Umbilical cord (tissue), 2 donors: ENCODE measurements at places on chromosomes 12 and 14.

GRCh38 chr12:105765053-105766014 lies 373.4 kb downstream of the NUAK1 start:
- no peak for DNase-seq

DNA sequence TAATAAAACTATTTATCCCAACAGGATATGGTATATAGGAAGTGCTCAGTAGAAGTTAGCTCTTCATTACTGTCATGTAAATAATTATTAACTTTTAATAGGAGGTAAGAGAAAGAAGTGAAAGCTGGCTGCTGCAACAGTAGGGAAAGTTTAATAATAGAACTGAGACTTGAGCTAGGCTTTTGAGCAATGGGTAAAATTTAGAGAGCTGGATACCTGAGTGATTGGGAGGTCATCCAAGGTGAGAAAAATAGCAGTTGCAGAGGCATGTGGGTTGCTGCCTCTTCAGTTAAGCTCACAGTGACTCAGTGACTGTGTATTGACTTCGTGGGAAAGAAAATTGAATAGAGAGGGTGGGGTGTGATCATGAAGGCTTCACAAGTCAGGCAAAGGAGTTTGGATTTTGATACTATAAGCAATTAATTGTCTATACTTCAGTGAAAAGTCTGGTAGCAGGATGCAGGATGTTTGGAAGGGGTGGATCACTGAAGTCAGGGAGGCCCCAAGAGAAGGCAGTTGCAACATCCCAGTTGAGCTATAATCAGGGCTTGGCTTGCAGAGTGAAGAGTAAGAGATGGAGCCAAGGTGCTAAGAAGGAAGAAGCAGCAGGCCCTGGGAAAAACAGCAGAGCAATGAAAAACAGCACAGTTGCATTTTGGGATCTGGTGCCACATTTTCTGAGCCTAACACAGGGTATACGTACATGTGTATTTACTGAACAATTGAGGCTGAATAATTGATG lies 172.0 kb upstream of the FRMD6 start:
- DNase-seq: peak; percentile 78

GRCh38 chr12:104505095-104505818 lies 48.5 kb downstream of the CHST11 start:
- DNase-seq: no peak

GRCh38 chr12:72622556-72622955 lies 350.4 kb downstream of the TRHDE start:
- no peak for DNase-seq

DNA sequence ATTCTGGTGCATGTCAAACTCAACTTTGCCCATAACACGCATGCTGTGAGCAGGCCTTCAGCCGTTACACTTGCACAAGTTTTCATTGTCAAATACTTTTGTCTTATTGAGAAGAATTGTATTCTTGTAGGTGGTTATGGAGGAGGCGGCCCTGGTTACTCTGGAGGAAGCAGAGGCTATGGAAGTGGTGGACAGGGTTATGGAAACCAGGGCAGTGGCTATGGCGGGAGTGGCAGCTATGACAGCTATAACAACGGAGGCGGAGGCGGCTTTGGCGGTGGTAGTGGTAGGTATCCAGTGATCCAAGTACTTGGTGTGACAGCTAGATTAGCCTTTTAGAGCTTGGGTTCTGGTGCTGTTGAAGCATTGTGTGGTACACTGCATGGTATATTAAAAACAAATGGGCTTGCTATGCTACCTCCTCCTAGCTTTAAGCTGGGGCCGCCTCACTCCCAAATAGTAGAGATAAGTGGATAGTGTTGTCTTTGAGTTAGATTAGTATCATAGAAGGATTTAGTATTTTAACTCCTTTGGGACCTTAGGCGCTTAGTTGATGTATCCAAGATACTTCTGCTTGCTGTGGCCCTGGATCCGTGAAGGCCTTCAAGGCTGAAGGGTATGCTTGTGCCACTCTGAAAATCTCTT lies 2.5 kb downstream of the HNRNPA1 start:
- no peak for DNase-seq

DNA sequence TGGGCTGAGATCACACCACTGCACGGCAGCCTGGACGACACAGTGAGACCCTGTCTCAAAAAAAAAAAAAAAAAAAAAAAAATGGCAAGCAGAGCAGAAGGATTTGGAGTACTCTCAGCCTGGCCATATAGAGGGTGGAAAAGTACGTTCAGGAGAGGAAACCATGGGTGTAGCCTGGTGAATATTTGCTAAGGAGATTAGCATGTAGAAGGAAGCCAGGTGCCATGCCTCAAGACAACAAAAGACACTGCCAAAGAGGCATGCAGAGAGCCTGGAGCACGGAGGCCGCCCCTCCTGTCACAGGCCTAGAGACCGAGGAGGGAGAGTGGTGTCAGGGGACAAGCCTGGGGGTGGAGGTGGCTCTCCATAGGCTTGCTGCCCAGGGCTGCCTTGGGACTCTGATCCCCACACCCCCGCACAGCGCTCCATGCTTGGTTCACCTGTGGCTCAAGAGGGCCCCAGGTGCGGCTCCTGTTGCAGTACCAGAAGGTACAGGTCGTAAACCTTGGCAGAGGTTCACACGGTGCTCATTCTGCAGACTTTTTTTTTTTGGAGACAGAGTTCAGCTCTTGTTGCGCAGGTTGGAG lies 27.9 kb upstream of the DEGS2 start:
- no peak for DNase-seq

DNA sequence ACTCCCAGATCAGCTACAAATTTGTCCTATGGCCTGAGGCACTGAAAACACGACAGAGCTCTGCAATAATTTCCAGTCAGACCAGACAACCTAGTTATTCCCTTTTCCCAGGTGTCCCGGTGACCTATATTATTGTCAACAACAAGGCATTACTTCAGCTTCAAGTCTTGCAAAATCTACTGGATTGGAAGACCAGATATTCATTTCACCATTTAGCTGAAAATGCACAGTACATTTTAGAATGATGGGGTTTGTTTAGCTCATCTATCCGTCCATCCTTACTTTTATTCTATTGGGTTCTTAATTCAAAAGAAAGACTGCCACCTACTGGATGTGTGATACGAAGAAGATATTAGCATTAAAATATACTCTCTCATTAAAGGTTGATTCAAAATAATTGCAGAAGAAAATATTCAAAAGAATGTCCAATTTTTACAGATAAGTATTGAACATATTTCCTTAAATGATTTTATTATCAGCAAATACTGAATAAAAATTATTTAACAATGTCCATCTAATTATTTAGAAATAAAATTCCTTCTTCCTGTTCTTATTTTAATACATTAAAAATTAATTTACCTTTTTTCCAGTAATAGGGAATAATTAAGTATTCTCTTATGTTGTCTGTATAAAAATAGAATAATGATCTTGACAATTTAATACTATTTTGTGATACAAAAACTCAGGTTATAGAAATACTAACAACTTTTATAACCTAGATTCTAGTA lies 244.9 kb upstream of the LRIG3 start:
- DNase-seq: peak; percentile 56

DNA sequence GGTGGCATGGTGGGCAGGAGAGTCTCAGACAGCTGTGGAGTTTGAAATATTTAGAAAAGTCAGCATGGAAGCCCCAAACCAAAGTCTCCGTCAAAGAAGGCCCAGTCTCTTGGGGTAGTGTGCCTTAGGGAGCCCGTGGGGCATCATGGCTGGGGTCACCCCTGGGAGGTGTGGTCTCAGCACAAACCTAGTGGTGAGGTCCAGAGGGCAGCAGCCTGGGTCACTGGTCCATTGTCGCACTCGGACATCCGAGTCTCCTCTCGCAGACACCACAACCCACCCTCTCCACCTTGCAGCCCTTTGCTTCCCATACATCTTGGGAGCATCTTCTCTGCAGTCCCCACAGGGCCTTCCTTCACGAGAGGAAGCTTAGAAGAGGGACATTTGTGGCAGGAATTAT lies 588.0 kb upstream of the TMEM132C start:
- no peak for DNase-seq

DNA sequence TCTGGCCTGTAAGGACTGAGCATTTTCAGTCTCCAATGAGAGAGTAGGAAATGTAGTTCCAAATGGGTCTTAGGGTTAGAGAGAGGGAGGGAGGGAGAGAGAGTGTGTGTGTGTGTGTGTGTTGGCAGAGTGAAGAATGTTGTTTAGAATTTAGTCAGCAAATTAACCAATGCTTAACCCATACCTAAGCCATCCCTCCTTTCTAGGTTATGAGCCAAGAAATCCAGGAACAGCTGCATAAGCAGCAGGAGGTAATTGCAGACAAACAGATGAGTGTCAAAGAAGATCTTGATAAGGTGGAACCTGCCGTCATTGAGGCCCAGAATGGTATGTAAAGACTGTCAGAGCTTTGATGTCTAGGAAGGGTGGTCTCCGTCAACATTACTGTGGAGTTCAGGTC lies 56.9 kb downstream of the HSP90AA1 start:
- no peak for DNase-seq

DNA sequence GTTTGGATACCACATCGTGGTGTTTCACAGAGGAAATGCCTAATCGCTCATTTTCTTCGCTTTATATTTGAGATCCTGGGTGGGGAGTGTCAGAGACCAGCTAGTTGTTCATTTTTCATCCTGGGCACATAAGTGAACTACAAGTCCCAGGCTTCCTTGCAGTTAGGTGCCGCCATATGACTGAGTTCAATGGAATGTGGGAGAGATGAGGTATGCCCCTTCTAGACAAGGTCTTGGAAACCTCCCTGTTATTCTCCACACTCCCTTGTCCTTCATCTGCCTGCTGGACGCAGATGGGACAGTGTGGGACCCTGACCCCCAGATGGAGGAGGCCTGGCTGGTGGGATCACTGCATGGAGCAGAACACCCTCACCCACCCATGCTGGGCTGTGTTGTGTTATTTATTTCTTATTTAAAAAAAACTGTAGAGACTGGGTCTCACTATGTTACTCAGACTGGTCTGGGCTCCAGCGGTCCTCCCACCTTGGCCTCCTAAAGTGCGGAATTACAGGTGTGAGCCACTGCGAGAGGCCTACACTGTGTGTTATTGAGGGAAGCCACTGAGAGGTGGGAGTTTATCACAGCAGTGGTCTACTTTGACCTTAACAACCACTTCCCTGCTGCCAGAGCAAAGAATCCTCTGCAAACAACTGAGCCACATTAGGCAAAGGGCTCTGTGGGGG lies 42.9 kb upstream of the VRK1 start:
- no peak for DNase-seq

DNA sequence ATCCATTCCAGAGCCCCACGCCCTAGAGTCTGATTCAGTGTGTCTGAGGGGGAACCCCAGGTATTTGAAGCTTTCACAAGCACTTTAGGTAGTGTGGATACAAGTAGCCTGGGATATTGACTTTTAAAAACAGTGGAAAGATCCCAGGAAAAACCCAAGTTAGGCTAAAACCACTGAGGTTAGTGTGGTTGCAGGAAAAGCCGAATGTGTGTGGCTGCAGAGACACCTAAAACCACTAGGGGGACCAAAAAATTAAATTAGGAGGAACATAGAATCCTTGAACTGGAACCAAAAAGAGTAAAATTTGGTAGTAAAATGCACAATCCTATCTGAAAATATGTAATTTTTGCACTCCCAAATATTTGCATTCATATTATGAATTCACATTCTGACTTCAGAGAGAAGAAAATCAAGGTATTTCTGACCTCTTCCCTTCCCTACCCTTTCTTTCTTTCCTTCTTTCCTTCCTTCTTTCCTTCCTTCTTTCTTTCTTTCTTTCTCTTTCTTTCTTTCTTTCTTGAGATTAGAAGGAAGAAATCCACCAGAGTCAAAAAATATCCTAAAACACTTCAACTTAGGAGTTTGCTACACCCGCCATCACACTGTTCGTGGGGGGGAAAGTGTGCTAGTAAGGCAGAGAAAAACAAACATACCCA lies 37.8 kb downstream of the SLCO1A2 start:
- DNase-seq: peak; percentile 9

- DNase-seq: no peak
Observed at GRCh38 chr12:124715121-124715990, 147.9 kb upstream of the NCOR2 start.

- no peak for DNase-seq
Observed at GRCh38 chr14:22210026-22210425, 379.0 kb downstream of the DAD1 start.

DNA sequence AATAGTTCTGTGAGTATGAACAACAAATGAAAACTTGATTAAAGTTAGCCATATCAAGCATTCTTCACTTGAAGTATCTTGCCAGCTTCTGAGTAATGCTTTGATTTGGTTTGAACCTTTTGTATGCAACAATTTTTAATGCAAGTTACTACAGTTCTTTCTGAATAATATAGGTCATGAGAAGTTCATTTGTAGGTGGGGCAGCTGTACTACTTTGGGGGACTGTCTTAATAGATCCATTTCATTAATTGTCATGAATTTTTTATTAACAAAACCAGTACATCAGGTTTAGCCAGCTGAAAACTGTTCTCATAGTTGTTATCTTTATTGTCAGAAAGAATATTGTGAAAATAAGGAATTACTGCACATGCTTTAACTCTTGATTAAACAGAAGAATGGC lies 142.7 kb downstream of the FOXA1 start:
- DNase-seq: peak; percentile 28

DNA sequence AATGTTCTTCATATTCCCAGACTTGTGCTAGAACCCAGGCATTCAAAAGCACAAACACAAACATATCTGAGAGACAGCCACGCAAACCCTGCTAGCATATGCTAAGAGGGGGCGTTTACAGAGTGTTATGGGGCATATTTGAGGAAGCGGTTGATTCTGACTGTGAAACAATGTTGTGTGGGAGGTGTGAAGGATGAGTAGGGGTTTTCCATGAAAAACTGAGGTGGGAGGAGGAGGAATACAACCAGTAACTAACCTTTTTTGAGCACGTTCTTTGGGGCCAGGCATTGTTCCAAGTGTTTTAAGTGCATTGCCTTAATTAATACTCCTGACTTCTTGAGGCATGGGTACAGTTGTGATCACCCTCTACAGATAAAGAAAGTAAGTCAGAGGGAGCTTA lies 499.5 kb downstream of the AACS start:
- DNase-seq: no peak

DNA sequence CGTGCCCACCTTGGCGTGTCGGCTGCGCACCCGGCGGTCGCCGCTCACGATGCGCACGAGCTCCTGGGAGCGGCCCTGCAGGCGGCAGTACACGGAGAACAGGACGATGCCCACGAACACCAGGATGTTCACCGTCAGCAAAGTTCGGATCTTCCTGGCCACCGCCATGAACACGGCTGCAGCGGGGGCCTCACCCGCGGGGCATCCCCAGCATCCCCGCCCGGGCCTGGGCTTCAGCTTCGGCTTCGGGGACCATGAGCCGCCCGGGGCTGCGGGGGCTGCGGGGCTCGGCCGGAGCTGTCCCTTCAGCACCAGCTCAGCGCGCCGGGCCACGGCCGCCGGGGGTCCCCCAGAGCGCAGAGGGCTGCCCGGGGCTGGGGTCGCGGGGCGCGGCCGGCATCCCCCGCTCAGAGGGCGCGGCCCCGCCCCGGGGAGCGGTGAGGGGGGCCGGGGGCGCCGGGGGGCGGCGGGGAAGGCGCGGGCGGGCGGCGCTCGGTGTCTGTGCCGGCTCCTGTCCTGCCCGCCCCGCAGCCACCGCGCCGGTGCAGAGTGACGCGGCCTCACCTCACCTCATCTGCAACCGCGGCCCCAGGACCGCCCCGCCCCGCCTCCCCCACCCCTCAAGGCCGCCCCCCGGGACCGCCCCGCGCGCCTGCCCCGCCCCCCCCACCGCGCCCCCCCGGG lies at the start of gene GALNT9:
Gene GALNT9 (minus strand): TSS at position 554 of the 684 bp plus-strand sequence. CDS start 386 bp downstream, at position 168.
- DNase-seq: peak; percentile 5
